ENCODE measurements at places on chromosomes 3 and 15.

GRCh38 chr3:176839901-176840300 lies 357.4 kb downstream of the TBL1XR1 start:
- no peak for DNase-seq

- no peak for DNase-seq
Observed at GRCh38 chr15:68126396-68126795, 72.3 kb downstream of the PIAS1 start.

DNA sequence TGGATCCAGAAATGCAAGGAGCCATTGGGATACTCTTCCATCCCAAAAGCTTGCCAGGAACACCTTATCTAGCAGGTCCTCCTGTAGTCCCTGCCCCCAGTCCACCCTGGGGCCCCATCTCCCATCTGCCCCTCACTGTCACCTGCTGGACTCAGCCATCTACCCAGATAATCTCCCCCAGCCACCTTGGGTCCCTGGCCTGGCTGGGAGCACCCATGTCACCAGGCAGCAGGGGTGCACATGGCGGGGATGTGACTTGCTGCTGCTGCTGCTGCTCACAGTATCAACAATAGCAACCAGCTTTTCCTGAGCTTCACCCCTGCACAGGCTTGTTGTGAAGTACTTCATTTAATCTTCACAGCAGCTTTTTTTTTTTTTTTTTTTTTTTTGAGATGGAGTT lies 12.6 kb downstream of the PTH1R start:
- no peak for DNase-seq

GRCh38 chr3:66971891-66972551 lies 26.1 kb upstream of the KBTBD8 start:
- peak; percentile 31 for DNase-seq

- DNase-seq: no peak
Observed at GRCh38 chr3:126870608-126871210, 112.2 kb upstream of the PLXNA1 start.

- DNase-seq: no peak
Observed at GRCh38 chr3:179376474-179376873, 29.0 kb downstream of the MFN1 start.

- no peak for DNase-seq
Observed at GRCh38 chr3:10783360-10784351, 32.4 kb upstream of the SLC6A11 start.

DNA sequence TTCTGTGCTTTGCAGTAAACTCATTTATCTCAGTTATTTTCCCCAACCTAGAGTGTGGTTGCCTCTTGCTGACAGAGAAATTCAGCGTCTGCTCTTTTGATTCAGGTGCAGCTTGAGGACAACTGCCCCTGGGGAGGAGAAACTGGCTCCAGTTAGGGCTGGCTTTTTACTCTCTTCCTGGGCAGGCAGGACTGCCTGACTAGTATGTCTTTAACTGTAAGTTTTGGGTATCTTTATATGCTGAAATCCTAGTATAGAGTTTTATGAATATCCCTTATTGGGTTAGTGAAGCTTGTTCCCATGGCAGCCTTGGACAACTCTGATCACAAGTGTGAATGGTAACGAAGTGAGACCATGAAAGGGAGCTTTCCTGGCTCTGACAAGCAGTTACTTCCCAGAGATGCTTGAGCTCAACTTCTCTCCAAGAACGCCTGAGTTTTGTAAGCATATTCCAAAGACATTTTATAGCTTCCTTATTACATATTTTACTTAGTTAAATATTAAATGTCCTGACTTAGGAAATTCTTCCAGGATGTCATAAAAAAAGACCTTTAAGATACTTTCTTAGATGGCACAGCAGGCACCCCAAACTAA lies 27.1 kb downstream of the CCNB2 start:
- no peak for DNase-seq

DNA sequence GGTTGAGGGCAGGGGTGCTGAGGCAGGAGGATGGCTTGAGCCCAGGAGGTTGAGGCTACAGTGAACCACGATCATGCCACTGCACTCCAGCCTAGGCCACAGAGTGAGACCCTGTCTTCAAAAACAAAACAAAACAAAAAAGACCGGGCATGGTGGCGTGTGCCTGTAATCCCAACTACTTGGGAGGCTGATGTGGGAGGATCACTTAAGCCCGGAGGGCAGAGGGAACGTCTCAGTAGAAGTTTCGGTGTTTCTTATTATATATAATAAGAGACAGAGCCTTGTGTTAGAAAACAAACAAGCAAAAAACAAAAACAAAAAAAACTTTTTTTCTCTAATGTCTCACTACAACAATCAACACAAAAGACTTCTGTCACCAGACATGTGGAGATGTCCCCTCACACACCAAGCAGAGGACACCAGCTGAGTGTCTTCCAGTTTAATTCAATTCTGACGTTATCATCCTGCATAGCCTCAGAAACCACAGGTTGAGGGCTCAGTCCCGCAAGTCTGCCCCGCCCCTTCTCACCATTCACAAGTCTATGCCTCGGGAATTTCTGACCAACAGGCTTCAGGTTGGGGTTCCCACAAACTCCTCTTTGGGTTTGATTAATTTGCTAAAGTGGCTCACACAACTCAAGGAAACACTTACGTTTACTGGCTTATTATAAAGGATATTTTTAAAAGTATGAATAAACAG lies 24.0 kb upstream of the EIF4A2 start:
- no peak for DNase-seq

DNA sequence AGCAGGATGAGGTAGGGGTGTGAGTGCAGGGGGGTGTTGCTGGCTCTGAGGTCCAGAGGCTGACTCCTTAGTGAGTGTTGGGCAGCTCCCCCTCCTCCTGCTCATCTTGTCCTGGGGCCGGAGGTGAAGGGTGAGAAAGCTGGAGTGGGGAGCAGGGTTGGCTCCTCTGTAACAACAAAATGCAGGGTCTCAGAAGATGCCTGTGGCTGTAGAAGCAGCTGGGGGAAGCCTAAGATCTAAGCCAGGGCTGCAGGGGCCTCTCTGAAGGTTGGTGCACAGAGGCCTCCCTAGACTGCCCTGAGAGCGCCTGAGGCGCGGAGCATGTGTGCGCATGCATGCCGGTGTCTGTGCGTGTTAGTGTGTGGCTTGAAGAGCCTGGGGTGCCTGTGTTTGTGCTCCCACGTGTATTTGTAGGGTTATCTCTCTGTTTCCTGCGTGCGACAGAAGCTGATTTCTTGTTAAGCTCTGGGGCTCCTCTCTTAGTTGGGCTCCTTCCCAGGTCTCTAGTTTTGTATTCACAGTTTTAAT lies 5.3 kb upstream of the HDAC11 start:
- DNase-seq: no peak

GRCh38 chr3:7867587-7867986 lies 634.0 kb upstream of the LMCD1 start:
- no peak for DNase-seq

DNA sequence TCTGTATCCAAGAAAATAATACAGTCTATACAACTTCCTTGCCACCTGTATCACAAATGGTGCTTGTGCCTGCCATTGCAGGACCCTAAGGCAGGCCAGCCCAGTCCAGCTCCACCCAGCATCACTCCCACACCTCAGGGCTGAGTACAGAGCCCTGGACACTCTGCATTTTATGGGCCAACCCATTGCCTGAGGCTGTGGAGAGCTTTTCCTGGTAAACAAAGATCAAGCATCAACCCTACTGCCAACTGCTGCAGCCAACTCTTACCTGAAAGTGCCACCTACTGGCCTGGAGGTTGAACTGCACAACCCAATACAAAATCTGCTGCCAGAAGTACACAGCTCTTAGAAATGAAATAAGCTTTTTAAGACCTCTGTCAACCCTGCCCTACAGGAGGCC lies 1082.2 kb downstream of the NAALADL2 start:
- DNase-seq: no peak

GRCh38 chr3:42412526-42413155 lies 2.2 kb upstream of the LYZL4 start:
- no peak for DNase-seq

DNA sequence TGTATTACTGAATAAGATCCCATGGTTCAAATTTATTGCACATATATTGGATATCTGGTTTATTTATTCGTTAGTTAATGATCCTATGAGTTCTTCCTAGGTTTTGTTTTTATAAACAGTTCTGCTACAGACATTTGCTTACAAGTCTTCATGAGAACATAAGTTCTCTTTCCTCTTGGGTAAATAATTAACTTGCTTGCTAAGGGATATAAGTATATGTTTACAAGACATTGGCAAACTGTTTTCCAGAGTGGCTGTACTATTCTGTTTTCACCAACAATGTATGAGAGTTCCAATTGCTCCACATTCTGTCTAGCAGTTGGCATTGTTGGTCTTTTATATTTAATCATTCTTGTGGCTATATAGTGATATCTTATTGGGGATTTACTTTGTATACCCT lies 341.8 kb upstream of the GBE1 start:
- no peak for DNase-seq

- DNase-seq: no peak
Observed at GRCh38 chr3:120177151-120177550, 82.9 kb upstream of the GSK3B start.

GRCh38 chr3:53707222-53707621 lies 139.0 kb downstream of the CHDH start:
- no peak for DNase-seq

DNA sequence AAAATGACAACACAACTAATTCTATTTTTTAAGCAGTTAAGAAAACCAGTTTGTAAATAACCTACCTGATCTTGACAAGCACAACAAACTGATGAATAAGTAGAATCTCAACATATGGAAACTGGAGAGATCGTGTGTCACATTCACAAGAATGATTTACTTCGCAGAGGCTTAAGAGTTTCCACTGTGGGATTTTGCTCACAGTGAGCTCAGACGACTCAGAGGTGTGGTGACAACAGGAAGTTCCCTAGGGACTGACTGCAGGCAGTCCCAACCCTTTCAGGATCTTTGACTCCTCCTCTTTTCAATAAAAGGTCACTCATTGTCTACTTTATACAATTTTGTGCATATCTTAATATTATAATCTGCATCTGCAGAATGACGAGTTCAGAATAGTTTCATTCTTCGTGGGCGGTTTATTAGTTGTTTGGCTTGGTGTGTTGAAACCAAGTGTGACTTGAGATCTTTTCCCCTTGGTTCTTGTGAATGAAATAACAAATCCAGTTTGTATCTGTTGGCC lies at the start of gene LIPH:
LIPH (minus strand) TSS at position 231 of the 520 bp plus-strand sequence; CDS start at position 114, 117 bp downstream.
- DNase-seq: peak; percentile 14

GRCh38 chr3:45746165-45746776 lies 50.1 kb downstream of the SLC6A20 start:
- no peak for DNase-seq

DNA sequence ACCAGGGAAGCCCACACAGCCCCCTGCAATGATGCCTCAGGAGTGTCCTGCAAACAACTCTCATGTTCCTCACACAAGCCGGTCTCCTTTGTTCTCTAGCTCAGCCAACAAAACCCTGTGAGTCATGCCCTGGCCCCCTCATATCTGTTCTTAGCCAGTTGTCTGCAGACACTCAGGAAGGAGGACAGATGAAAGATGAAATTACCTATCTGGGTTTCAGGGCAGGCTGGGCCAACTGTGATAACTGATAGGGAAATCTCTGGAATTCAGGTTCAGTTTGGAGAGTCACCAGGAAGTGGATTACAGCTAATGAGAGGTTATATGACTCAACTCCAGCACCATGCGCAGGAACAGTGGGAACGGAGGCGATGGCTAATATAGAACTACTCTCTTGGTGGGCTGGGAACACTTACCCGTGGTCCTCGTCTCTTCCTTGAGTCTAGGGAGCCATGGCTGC lies 352.0 kb upstream of the ADAMTS9 start:
- no peak for DNase-seq

- DNase-seq: no peak
Observed at GRCh38 chr3:49476563-49476962, 6.5 kb downstream of the DAG1 start.

GRCh38 chr3:34175636-34176176 lies 377.3 kb downstream of the PDCD6IP start:
- DNase-seq: no peak

GRCh38 chr3:104245261-104245660 lies 1121.4 kb upstream of the ALCAM start:
- DNase-seq: no peak

DNA sequence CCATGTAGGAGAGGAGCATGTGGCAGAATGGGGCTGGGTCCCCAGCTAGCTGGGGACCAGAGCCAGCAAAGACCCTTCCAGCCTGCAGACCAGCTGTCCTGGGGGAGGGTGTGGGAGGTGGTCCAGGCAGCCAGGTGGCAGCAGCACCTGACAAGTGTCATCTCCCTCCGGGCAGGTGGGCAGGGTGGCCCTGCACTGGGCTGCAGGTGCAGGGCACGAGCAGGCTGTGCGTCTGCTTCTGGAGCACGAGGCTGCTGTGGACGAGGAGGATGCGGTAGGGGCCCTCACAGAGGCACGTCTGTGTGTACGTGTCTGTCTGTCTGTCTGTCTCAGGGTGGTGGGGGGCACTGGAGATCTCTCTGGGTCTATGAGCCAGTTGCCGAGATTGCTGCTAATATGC lies 5.5 kb downstream of the ANKDD1A start:
- DNase-seq: no peak

GRCh38 chr15:79035111-79035601 lies 55.4 kb downstream of the RASGRF1 start:
- DNase-seq: no peak

GRCh38 chr3:133984975-133985374 lies 44.8 kb downstream of the SLCO2A1 start:
- DNase-seq: no peak

All from activated CD8-positive, alpha-beta memory T cell treated with anti-CD3 and anti-CD28 coated beads for 4 hours (primary cell).